Vein endothelial cell (primary cell): ENCODE measurements at places on chromosomes 11 and 22. TPM values are rescaled to one million over a fixed set of nuclear protein-coding genes. Genes with fewer than 3 reads are reported as not detected.

The ELF5 gene
- not detected in 2 replicates for total RNA-seq

The CCDC15 gene
- total RNA-seq, result 1.6 and 4.2 TPM in 2 replicates

The ANO1 gene
- total RNA-seq, result 0.19 TPM in 1 of 2 replicates, not detected in the other

The SLC22A12 gene
- not detected in 2 replicates for total RNA-seq

The PGAP2 gene
- 11.5 and 11.8 TPM in 2 replicates for total RNA-seq

The ZW10 gene
- total RNA-seq, result 22.2 and 31.0 TPM in 2 replicates

The GSTP1 gene
- total RNA-seq, result 524 and 841 TPM in 2 replicates

The SLC37A2 gene
- total RNA-seq, result 0.98 and 2.7 TPM in 2 replicates

The TMEM86A gene
- 2.5 and 3.3 TPM in 2 replicates for total RNA-seq

The AMBRA1 gene
- 27.5 and 31.7 TPM in 2 replicates for total RNA-seq

The SPINDOC gene
- total RNA-seq, result 27.4 and 28.8 TPM in 2 replicates

The CDK2AP2 gene
- total RNA-seq, result 24.2 and 24.6 TPM in 2 replicates

The BTBD10 gene
- 79.0 and 103 TPM in 2 replicates for total RNA-seq

The OR51B5 gene
- not detected in 2 replicates for total RNA-seq

The VPREB1 gene
- total RNA-seq, result not detected in 2 replicates

The GLYATL2 gene
- total RNA-seq, result not detected in 2 replicates

The CNTF gene
- total RNA-seq, result 2.9 and 3.5 TPM in 2 replicates

The LARGE1 gene
- 4.1 and 4.6 TPM in 2 replicates for total RNA-seq

The APOA4 gene
- total RNA-seq, result not detected in 2 replicates

The RASGRP2 gene
- total RNA-seq, result 0.98 and 1.1 TPM in 2 replicates
